ENCODE measurements at places on chromosomes 4 and X. TPM values are rescaled to one million over a fixed set of nuclear protein-coding genes. Genes with fewer than 3 reads are reported as not detected.

DNA sequence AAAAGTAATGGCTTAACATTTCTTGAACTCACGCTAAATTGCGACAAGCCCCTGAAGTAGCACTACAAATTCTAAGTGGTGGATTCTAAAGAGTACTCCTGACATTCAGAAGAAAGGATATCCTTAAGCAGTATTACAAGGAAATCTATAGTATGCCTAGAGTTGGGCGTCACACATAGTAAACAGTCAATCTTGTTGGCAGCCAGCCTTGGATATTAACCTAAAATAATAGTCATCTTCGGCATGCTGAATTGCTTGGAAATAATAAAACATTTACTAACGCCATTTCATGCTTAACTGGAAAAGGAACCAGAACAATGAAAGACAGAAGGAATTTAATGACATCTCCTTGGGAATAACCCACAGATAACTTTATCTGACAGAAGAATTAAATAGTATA is 18.6 kb downstream of the ATP8A1 start:
- no peak for DNase-seq
- no peaks in the 10 kb centered on the region for H3K4me1 ChIP-seq
- H3K4me3 ChIP-seq, result no peak overlapping the region
- H3K27me3 ChIP-seq, result no peaks in the 10 kb centered on the region
- no peaks in the 10 kb centered on the region for H3K36me3 ChIP-seq
- H3K27ac ChIP-seq, result no peak overlapping the region

DNA sequence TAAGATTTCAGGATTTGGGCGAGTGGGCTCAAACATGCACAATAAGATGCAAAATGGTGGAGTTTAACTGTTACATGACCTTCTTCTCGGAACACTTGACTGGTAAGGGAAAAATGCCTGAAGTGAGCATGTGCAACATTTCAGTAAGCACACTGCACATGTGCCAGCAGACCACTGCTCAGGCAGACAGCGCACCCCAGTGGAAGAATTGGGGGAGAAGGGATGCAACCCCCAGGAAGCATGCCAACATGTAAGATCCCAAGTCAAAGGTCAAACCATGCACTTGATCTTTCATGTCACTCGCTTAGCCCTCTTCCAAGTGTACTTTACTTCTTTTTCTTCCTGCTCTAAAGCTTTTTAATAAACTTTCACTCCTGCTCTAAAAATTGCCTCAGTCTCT is 256.3 kb downstream of the CENPC start:
- no peak overlapping the region for H3K27ac ChIP-seq
- no peaks in the 10 kb centered on the region for H3K27me3 ChIP-seq
- no peaks in the 10 kb centered on the region for H3K4me1 ChIP-seq
- H3K36me3 ChIP-seq, result no peaks in the 10 kb centered on the region
- no peak overlapping the region for H3K4me3 ChIP-seq
- no peak for DNase-seq

- no peak overlapping the region for H3K4me3 ChIP-seq
- DNase-seq, result no peak
- no peaks in the 10 kb centered on the region for H3K4me1 ChIP-seq
- H3K36me3 ChIP-seq, result no peaks in the 10 kb centered on the region
Observed at GRCh38 chrX:23008431-23009099, 8.8 kb downstream of the DDX53 start.

ANK2 gene
- 3.5 TPM for total RNA-seq

- H3K36me3 ChIP-seq, result no peaks in the 10 kb centered on the region
- H3K4me3 ChIP-seq, result no peak overlapping the region
- DNase-seq, result no peak
- no peaks in the 10 kb centered on the region for H3K4me1 ChIP-seq
- no peaks in the 10 kb centered on the region for H3K27me3 ChIP-seq
Observed at GRCh38 chrX:16714504-16714903, 2.0 kb upstream of the CTPS2 start.

DNA sequence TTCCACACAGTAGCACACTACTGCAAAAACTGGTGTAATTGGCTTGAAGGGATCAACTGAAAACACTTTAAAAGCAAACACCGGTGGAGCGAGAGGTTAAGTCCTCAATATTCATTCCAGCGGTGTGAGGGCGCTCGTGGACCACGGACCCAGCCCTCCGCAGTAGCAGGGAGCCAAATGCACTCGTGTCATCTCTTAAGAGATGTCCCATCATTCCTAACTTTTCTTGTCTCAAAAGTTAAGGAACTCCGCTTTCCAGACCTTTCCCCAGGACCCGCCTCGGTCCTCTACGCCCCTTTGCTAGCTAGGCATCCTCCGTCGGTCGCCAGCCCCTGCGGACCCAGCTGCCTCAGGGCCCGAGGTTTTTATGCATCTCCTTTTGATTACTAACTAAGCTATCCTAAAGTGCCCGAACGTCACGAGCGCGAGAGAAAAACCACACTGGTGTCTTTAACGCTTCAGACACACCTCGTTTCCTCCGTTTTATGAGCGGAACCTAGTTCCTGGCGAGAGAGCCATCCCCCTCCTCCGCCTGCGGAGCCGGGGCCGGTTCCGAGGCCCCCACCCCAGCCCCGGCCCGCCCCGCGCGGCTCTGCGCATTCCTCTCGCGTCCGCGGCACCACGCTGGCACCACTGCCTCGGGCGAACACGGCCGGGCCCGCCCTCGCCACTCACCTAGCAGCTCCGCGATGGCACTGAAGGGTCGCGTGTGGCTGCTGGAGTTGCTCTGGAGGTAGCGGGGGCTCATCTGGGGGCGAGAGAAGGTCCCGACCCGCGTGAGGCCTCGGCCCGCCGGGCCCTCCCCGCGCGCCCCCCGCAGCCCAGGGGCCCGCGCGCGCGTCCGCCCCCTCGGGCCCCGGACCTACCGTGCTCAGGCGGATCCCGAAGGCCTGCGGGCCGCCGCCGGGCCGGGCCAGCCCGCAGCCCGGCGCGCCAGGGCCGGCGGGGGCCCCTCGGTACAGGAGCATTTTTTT is 723 bp downstream of the MORC4 start:
- no peaks in the 10 kb centered on the region for H3K4me1 ChIP-seq
- no peaks in the 10 kb centered on the region for H3K36me3 ChIP-seq
- H3K27me3 ChIP-seq, result no peaks in the 10 kb centered on the region
- peak overlapping the region; percentile 63 for H3K27ac ChIP-seq
- DNase-seq, result peak; percentile 48

EPGN gene
- total RNA-seq, result not detected

- no peak overlapping the region for H3K27ac ChIP-seq
- DNase-seq, result peak; percentile 19
- H3K4me3 ChIP-seq, result no peak overlapping the region
- H3K36me3 ChIP-seq, result no peaks in the 10 kb centered on the region
- H3K27me3 ChIP-seq, result no peaks in the 10 kb centered on the region
- H3K4me1 ChIP-seq, result no peaks in the 10 kb centered on the region
Observed at GRCh38 chr4:187006189-187006618, 282.5 kb upstream of the FAT1 start.

GRCh38 chr4:113071805-113072204 is 22.4 kb downstream of the ANK2 start:
- no peak for DNase-seq
- H3K4me3 ChIP-seq, result no peak overlapping the region
- H3K27me3 ChIP-seq, result no peaks in the 10 kb centered on the region
- no peaks in the 10 kb centered on the region for H3K36me3 ChIP-seq
- no peaks in the 10 kb centered on the region for H3K4me1 ChIP-seq

COL4A6 gene
- total RNA-seq, result 16.7 TPM

- H3K36me3 ChIP-seq, result no peaks in the 10 kb centered on the region
- H3K4me3 ChIP-seq, result no peak overlapping the region
- no peaks in the 10 kb centered on the region for H3K27me3 ChIP-seq
- no peak for DNase-seq
- no peak overlapping the region for H3K27ac ChIP-seq
- H3K4me1 ChIP-seq, result no peaks in the 10 kb centered on the region
Observed at GRCh38 chr4:180532691-180533090, 1710.5 kb upstream of the TENM3 start.
